ENCODE measurements at places on chromosomes 2 and 18.

DNA sequence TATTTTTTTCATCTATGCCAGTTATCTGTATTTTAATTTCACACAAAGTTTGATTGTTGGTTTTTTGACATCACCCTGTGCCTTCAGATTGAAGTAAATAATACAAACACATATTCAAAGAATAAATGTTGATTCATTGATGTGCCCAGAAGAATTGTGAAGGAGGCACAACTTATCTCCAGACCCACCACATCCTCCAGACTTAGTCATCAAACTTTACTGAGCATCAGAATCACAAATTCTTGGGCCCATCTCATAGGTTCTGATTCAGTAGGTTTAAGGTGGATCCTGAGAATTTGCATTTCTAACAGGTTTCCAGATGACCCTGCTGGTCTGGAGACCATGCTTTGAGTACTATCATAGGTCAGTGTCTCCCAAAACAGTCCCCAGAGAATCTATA, 82.8 kb upstream of the PIK3C3 start:
- DNase-seq, result no peak

- no peak for DNase-seq
Observed at GRCh38 chr18:2913398-2914005, 66.7 kb downstream of the EMILIN2 start.

- DNase-seq, result no peak
Observed at GRCh38 chr2:2482851-2483250, 151.8 kb upstream of the MYT1L start.

DNA sequence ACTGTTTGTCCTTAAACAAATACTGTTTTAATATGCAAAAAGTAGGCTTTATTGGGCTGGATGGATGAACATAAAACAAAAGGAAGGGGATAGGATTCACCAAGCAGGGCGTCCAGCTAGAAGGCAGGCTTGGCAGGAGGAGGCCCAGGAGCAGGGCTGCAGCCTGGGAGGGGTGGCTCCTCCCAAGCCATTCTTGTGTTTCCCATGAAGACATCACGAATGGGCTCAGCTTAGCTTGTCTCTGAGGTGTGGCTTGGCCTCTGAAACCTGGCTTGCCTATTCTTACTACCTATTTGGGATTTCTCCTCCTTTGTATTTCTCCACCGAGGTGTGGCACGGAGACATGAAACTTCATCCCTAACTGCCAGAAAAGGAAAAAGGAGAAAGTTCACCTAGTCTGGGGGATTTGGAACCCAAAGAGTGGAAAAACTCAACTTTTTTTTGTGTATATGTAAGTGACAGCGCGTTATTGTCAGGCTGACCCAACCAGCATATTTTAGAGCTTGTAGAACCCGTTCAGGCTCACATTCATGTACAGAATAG, 481.9 kb upstream of the SPRED2 start:
- no peak for DNase-seq

- DNase-seq, result no peak
Observed at GRCh38 chr2:39658371-39658770, 7.3 kb upstream of the TMEM178A start.

DNA sequence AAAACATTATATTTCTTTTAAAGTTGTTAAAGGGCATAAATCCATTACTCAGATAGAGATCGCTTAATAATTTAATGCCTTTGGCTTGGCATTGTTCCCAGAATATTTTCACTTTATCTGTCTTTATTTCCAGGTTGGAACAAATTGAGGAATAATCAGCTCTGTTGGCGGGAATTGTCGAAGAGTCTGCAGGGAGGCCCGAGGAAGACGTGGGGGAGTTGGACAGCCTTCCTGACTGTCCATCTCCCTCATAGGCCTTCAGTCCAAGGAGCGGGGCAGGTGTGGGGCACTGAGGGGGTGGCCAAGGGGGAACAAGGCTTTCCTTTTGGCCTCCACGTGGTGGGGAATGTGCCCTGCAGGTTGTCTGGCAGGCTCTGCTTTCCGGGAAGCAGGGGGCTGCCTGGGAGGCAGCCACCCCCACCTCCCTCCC, 179.6 kb downstream of the ZBTB7C start:
- no peak for DNase-seq

GRCh38 chr2:99640635-99641151, 150.9 kb upstream of the REV1 start:
- DNase-seq, result no peak

DNA sequence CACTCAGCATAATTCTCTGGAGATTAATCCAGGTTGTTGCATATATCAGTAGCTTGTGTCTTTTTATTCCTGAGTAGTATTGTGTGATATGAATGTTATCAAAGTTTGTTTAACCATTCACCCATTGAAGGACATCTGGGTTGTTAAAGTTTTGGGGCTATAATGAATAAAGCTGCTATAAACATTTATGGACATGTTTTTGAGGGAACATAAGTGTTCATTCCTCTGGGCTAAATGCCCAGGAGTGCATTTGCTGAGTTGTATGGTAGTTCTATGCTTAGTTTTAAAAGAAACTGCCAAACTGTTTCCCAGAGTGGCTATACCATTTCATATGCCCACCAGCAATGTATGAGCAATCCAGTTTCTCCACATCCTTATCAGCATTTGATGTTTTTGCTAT, 21.8 kb upstream of the KCNJ13 start:
- DNase-seq, result no peak

- no peak for DNase-seq
Observed at GRCh38 chr2:200199005-200199404, 107.5 kb upstream of the SPATS2L start.

GRCh38 chr2:216761133-216761532, 65.8 kb upstream of the IGFBP5 start:
- no peak for DNase-seq

GRCh38 chr2:173043476-173043875, 32.2 kb upstream of the MAP3K20 start:
- DNase-seq, result no peak

GRCh38 chr2:19675856-19676460, 225.8 kb downstream of the TTC32 start:
- DNase-seq, result no peak

GRCh38 chr2:109407276-109408042, 206.3 kb downstream of the SEPTIN10 start:
- peak; percentile 62 for DNase-seq

GRCh38 chr2:136384531-136385303, 266.8 kb upstream of the CXCR4 start:
- DNase-seq, result peak; percentile 83

- DNase-seq, result no peak
Observed at GRCh38 chr2:16713011-16713423, 47.4 kb upstream of the CYRIA start.

GRCh38 chr2:145692971-145693478, 1173.1 kb upstream of the ZEB2 start:
- DNase-seq, result peak; percentile 16

- DNase-seq, result no peak
Observed at GRCh38 chr2:202344178-202344577, 31.9 kb upstream of the BMPR2 start.

- no peak for DNase-seq
Observed at GRCh38 chr2:66264354-66264753, 170.6 kb upstream of the MEIS1 start.

DNA sequence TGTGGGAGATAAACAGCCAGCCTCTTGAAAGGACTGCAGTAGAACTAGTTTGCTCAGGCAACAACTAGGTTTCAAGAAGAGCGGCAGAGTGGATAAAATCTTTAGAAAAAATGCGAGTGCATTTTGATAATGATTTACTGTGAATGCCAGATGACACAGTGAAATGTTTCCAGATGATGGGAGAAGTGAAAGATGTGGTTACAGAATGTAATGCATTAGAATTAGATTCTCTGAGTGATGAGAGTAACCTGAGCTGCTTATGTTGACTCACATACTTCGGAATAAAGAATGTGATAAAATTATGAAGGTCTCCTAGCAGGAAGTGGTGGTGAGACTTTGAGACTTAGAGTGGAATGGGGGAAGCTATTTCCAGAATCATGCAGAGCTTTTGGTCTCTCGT, 184.3 kb downstream of the GULP1 start:
- peak; percentile 37 for DNase-seq

- DNase-seq, result peak; percentile 83
Observed at GRCh38 chr2:4662161-4662779, 958.9 kb downstream of the DCDC2C start.

DNA sequence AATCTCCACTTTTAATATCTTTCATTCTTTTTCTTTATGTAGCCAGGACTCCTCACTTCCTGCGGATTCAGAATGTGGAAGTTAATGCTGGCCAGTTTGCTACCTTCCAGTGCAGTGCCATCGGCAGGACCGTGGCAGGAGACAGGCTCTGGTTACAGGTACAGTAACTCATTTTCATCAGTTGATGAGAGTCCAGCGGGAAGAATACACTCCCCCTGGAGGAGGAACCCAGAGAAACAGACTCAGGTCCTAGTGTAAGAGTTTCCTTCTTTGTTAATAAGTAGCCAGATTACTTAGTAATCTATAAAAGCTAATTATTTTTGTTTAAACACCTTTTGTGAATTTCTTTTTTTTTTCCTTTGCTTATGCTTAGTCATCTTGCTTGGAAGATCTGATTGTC, 359.4 kb downstream of the PTPRM start:
- no peak for DNase-seq

DNA sequence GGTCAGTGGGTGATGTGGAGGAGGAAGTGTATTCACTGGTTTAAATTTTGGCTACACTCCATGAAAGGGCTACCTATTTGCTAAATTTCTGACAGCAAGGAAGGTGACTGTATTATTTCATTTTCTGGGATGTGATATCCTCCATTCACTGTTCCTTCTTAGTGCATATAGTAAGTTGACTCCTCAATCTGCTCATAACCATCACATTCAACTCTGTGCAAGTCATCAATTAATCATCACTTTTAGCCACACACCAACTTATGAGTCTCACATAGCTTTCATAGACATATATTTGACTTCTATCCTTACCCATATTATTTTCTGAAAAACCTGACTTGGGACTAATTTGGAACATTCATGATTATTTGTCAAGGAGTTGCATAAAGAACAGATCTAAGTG, 16.9 kb downstream of the KLHL41 start:
- DNase-seq, result no peak

DNA sequence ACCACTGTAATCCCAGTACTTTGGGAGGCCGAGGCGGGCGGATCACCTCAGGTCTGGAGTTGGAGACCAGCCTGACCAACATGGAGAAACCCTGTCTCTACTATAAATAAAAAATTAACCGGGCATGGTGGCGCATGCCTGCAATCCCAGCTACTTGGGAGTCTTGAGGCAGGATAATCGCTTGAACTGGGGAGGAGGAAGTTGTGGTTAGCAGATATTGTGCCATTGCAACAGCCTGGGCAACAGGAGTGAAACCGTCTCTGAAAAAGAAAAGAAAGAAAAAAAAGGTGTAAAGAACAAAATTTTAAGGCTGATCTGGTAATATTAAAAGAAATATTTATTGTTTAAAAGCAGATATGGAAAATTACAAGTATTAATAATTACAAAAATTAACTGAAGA, 29.7 kb downstream of the ZNF804A start:
- DNase-seq, result no peak

GRCh38 chr2:85647823-85648526, 20.0 kb downstream of the SFTPB start:
- no peak for DNase-seq

- peak; percentile 80 for DNase-seq
Observed at GRCh38 chr2:56741601-56742102, 557.9 kb downstream of the CCDC85A start.

DNA sequence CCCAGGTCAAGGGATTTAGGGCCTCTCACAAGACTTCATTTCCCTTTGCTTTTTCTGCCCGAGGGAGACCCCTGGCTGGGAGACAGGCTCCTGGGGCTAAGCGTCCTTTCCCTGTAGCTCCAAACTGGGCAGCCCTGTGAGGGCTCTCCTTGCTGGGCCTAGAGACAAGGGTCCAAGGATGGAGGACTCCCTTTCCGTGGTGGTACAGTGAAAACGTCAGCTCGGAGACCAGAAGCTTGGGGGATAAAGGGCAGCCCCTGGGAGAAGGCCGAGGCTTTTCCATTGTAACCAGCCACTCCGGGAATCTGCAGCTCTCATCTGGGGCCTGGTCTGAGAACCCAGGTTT, 2.3 kb downstream of the SIX2 start:
- DNase-seq, result no peak

DNA sequence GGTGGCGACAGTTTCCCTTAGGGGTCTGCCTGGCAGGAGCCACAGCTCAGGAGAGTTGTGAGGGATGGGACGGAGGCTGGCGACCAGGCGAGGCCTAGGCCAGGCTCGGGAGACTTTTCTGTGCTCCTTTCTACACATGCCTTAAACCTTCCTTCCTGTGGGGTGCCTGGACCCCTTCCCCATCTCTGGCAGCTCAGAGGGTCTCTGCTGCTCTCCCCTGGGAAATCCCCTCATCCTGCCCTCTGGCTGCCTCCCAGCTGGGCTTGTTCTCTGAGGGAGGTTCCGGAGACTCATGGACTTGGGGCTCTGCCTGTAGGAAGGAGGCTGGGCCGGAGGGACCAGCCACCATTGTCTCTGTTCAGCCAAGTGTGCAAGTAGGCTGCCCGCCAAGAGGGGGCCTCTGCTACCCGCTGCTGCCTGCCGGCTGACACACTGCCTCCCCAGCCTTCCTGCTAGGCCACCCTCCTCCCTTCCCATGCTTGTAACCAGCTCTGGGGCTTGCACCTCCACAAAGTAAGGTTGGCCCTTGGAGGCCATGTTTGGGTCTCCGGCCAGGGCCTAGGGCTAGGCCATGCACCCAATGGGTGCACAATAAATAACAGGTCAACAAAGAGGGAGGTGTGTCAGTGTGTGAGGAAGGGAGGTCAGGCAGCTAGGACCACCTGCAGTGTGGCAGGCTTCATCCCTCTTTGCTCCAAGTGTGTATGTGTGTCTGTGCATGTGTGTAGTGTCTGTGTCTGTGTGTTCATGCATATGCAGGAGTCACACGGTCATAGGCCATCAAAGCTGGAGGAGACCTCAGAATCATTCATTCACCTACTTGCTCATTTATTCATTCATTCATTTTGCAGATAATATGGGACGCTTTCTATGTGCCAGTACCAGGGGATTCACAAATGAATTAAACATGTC, 28.8 kb downstream of the PSD4 start:
- DNase-seq, result no peak

DNA sequence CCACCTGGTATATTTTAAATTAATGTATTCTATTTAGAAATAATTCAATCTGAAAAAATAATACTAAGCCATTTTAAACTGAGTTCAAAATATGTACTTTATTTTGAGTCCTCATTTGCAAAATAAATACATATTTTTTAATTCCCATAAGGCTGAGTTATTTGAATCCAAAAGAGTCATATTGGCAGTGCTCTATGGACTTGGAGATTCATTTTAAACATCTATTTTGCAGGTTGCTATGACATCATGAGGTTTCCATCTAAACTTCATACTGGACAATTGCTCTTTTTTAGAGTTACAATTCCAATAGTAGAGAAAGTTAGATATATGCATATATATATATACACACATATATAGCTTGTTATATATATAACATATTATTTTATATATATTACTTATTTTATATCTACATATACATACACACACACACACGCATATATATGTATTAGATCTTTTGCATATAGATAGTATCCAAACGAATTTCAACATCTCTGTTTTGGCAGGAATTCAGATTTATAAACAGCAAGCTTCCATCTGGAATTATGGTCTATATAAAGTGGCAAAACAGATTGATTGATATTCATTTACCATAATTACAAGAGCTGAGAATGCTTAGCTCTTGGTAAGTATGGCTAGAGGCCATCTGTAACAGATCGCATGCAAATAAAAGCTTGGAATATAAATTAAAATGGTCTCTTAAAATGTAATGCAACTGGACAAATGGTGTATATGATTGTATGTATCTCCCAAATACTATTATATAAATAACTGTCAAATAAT, 34.9 kb downstream of the NOL4 start:
- DNase-seq, result no peak

- DNase-seq, result no peak
Observed at GRCh38 chr2:6143812-6144211, 451.6 kb downstream of the SOX11 start.
